ENCODE measurements at places on chromosomes 16 and 17.

GRCh38 chr17:376936-377863 lies 24.6 kb upstream of the RPH3AL start:
- H3K4me1 ChIP-seq = peaks cover 4% of the 10 kb centered on the region
- peaks cover 8% of the 10 kb centered on the region for H3K27me3 ChIP-seq
- no peak overlapping the region for H3K27ac ChIP-seq
- peaks cover 2% of the 10 kb centered on the region for H3K36me3 ChIP-seq
- no peak for DNase-seq

DNA sequence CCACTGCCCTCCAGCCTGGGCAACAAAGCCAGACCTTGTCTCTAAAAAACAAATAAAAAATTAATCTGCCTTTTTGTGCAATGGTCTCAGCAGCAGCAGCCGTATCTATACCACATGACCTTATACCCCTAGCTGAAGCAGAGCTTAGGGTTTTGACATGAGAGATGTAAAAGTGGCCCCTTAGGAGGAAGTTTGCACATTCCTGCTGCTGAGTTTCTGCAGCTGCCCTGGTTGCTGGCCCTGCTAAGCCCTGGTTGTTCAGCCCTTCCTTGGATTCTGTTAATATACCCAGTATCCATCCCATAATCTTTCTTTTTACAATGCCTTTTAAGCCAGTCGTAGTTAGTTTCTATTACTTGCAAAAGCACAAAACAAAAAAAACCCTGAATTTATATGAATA lies 33.0 kb upstream of the PRKCB start:
- no peak overlapping the region for H3K4me3 ChIP-seq
- no peak overlapping the region for H3K27ac ChIP-seq
- H3K4me1 ChIP-seq = peaks cover 16% of the 10 kb centered on the region
- no peaks in the 10 kb centered on the region for H3K36me3 ChIP-seq
- no peak for DNase-seq

GRCh38 chr17:73956595-73957465 lies 246.6 kb upstream of the RPL38 start:
- H3K4me3 ChIP-seq = no peak overlapping the region
- H3K27me3 ChIP-seq = peaks cover 15% of the 10 kb centered on the region
- H3K36me3 ChIP-seq = no peaks in the 10 kb centered on the region
- H3K27ac ChIP-seq = no peak overlapping the region
- H3K4me1 ChIP-seq = no peaks in the 10 kb centered on the region

GRCh38 chr16:14564861-14565687 lies 65.0 kb downstream of the PARN start:
- no peak overlapping the region for H3K27ac ChIP-seq
- peaks cover 8% of the 10 kb centered on the region for H3K36me3 ChIP-seq
- no peak for DNase-seq
- no peak overlapping the region for H3K4me3 ChIP-seq
- H3K4me1 ChIP-seq = peaks cover 7% of the 10 kb centered on the region

GRCh38 chr16:19095654-19096053 lies 18.1 kb upstream of the ITPRIPL2 start:
- peaks cover 13% of the 10 kb centered on the region for H3K27me3 ChIP-seq
- H3K27ac ChIP-seq = no peak overlapping the region
- H3K4me3 ChIP-seq = no peak overlapping the region
- H3K4me1 ChIP-seq = peaks cover 6% of the 10 kb centered on the region
- peaks cover 1% of the 10 kb centered on the region for H3K36me3 ChIP-seq

- H3K27ac ChIP-seq = no peak overlapping the region
- no peaks in the 10 kb centered on the region for H3K36me3 ChIP-seq
- peak overlapping the region; percentile 79 for H3K4me3 ChIP-seq
- no peaks in the 10 kb centered on the region for H3K27me3 ChIP-seq
- DNase-seq = no peak
- H3K4me1 ChIP-seq = peaks cover 12% of the 10 kb centered on the region
These were observed 9.0 kb upstream of the MPP2 start for GRCh38 chr17:43916385-43916784.

DNA sequence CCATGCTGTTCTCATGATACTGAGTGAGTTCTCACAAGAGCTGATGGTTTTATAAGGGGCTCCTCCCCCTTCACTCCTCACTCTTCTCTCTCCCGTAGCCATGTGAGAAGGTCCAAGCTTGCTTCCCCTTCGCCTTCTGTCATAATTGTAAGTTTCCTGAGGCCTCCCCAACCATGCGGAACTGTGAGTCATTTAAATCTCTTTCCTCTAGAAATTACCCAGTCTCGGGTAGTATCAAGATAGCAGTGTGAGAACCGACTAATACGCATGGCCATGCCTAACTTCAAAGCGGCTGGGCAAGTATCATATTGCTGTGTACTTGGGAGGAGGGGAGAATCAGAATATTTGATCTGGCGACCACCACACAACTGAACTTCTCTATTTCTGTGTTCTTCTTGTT lies 88.3 kb downstream of the PRKCB start:
- DNase-seq = no peak
- H3K4me1 ChIP-seq = peaks cover 26% of the 10 kb centered on the region
- H3K27ac ChIP-seq = no peak overlapping the region
- H3K36me3 ChIP-seq = peaks cover 49% of the 10 kb centered on the region
- no peaks in the 10 kb centered on the region for H3K27me3 ChIP-seq
- H3K4me3 ChIP-seq = no peak overlapping the region

GRCh38 chr17:68507576-68507975 lies 4.7 kb upstream of the PRKAR1A start:
- no peak for DNase-seq
- no peaks in the 10 kb centered on the region for H3K36me3 ChIP-seq
- H3K27ac ChIP-seq = no peak overlapping the region

DNA sequence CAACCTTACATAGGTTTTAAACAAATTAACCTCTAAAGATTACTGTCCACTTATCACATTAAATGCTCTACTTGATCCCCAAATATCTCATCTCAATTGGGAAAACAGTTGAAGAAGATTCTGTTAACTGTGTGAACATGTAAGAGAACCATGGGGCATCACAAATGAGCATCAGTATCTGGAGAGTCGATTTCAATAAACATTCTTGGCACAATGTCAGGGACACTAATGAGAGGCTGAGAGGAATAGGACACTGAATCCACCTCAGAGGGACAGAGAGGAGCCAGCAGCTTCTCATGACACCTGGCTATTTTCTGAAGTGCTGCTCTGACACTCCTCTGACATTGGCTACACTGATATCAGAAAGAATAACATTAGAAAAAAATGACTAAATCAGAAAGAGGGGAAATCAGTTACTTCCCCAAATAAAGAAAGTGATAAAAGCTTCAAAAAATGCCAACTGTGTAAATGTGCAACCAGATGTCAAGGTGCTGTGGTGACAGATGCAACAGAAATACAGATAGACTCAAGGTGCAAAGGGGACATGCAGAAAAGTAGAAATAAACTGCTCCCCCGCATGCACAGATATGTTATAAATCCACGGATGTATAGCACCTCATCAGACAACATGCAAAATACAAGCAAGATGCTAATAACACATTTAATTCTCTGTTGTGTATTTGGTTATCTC lies 67.4 kb downstream of the SNX11 start:
- peaks cover 41% of the 10 kb centered on the region for H3K36me3 ChIP-seq
- peaks cover 22% of the 10 kb centered on the region for H3K4me1 ChIP-seq
- no peak for DNase-seq
- H3K27ac ChIP-seq = no peak overlapping the region

- DNase-seq = no peak
- H3K27me3 ChIP-seq = no peaks in the 10 kb centered on the region
- H3K4me3 ChIP-seq = no peak overlapping the region
- no peaks in the 10 kb centered on the region for H3K4me1 ChIP-seq
- no peaks in the 10 kb centered on the region for H3K36me3 ChIP-seq
These were observed 103.3 kb downstream of the SLC39A11 start for GRCh38 chr17:72989074-72989610.

DNA sequence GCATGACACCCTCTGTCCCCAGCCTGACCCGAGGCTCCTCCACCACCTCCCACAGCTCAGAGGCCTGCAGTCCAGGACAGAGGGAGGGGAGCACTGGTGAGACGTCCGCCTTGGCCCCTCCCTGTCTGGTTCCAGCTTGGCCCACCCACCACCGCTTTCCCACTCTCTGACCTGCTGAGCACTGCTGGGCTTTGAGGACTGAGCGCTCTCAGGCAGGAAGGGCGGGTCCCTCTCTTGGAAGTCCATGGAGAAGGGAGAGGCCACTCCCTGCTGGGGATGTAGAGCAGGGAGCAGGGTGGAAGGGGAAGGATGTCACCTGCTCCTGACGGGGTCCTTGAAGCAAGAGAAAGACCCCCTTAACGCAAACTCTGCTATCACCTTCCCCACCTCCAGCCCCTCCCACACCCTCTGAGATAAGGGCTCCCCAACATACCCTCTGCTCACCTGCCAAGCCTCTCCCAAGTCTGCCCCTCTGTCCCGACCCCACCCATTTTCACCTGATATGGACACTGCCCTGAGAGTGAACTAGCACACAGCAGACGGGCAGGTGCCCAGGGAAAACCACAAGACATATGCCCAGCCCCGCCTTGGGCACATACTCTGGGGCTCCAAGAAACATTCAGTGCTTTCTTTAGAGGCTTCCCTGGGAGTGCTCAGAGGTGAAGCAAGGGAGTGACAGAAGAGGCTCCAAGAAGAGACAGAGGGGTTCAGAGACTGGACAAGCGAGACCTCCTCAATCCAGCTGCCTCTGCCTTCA lies 1.4 kb downstream of the OSBPL7 start:
- peak overlapping the region; percentile 99 for H3K4me3 ChIP-seq
- peaks cover 15% of the 10 kb centered on the region for H3K4me1 ChIP-seq
- no peak for DNase-seq
- peak overlapping the region; percentile 30 for H3K27ac ChIP-seq
- no peaks in the 10 kb centered on the region for H3K27me3 ChIP-seq

DNA sequence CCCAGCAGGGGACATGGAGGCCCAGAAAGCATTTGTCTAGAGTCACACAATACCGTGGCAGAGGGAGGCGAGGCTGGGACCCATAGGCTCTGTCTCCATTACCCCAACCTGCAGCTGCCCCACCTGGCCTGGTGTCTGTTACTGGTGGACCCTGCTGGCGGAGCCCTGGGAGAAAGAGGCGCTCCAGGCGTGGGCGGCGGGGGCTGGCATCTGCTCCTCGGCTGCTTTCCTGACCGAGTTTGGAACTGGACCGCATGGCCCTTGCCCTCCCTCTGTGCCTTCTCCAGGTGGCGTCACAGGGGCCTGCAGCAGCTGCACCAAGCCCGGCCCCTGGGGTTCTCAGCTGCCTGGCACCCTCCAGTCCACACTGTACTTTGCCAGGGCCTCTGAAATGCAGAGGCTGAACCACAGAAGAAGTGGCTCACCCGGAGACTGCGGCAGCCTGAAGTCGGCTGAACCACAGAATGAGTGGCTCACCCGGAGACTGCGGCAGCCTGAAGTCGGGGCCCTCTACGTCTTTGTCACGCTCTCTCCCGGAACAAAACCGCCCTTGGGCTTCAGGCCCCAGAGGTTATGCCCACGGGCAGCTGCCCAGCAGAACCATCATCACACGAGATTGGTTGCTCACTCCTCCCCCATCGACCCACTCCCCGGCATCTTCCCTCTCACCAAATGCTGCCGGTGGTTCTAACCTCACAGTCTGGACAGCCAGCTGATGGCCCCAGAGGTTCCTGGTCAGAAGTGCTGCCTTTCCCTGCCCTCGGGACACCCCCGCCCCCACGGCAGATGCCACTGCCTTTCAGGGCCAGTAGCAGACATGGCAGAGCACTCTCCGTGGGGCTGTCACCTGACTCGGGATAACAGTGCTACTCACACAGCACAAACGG lies 20.2 kb downstream of the CBFA2T3 start:
- peaks cover 18% of the 10 kb centered on the region for H3K4me1 ChIP-seq
- no peak overlapping the region for H3K27ac ChIP-seq
- DNase-seq = no peak
- H3K36me3 ChIP-seq = no peaks in the 10 kb centered on the region
- peak overlapping the region; percentile 60 for H3K4me3 ChIP-seq

DNA sequence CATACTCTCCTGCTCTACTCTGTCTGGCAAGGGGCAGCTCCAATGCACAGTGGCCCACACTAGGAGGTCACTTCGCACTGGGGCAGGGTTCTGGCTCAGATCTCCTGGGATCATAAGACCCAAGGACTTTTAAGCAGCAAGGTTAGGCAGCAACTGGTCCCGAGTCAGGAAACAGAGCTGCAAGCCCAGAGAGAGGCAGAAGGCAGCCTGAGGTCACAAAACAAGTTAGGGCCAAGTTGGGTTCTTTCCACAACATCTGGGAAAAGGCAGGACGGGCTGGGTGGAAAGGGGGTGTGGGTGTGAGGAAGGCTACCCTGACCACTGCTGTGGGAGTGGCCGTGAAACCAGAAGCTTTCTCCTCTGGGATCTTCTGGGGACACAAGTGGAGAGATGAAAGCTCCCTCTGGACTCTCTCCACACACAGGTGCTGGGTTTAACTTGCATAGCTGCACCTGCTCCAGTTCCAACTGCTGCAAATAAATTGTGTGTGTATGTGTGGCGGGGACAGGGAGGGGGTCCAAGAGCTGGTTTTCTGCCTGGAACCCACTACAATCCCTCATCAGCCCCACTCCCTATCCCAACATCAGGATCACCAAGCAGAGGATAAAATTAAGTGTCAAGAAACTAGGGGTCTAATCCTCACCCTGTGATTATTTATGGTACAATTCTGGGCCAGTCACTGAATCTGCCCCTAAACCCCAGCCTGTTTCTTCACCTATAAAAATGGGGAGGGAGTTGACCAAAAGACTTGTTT lies 8.0 kb upstream of the TSPOAP1 start:
- peaks cover 35% of the 10 kb centered on the region for H3K4me1 ChIP-seq
- H3K36me3 ChIP-seq = peaks cover 30% of the 10 kb centered on the region
- peak; percentile 54 for DNase-seq
- no peaks in the 10 kb centered on the region for H3K27me3 ChIP-seq
- H3K4me3 ChIP-seq = peak overlapping the region; percentile 93
